ENCODE measurements at places on chromosomes 3 and 15.

DNA sequence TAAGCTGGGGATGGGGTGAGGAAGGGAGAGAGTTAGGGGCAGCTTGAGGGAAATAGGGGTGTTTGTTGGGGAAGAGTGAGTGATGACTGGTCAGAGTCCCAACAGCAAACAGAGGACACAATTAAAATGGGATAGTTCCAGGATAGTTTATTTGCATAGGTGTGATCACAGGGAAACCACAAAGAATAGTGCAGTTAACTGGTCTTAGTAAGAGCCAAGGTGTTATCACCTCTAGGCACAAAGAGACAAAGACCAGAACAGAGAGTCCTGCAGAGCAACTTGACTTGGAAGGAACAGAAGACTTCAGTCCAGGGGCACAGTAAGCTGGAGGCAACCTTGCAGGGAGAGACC is 42.1 kb upstream of the DLG1 start:
- DNase-seq: no peak

- DNase-seq: peak; percentile 24
Observed at GRCh38 chr3:16373341-16373946, 108.4 kb downstream of the OXNAD1 start.

- DNase-seq: no peak
Observed at GRCh38 chr3:197237897-197238296, 60.5 kb downstream of the DLG1 start.

- no peak for DNase-seq
Observed at GRCh38 chr15:25464784-25465183, 26.0 kb upstream of the UBE3A start.

DNA sequence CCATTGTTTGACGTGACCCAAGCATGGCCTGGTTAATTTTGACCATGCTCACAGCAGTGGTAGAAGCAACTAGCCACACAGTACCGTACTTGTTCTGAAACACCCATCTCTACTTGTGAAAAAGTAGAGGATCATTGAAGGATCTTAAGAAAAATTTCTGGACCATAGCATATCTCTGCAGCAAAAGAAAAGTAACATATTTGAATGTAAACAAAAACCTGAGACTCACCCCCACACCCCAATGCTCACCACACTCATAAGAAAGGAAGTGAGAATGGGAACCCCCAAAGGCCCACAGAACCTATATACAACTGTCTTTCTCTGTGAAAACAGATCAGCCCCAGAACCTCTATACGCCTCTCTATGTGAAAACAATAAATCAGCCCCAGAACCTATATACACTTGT is 33.8 kb upstream of the TFRC start:
- peak; percentile 34 for DNase-seq

DNA sequence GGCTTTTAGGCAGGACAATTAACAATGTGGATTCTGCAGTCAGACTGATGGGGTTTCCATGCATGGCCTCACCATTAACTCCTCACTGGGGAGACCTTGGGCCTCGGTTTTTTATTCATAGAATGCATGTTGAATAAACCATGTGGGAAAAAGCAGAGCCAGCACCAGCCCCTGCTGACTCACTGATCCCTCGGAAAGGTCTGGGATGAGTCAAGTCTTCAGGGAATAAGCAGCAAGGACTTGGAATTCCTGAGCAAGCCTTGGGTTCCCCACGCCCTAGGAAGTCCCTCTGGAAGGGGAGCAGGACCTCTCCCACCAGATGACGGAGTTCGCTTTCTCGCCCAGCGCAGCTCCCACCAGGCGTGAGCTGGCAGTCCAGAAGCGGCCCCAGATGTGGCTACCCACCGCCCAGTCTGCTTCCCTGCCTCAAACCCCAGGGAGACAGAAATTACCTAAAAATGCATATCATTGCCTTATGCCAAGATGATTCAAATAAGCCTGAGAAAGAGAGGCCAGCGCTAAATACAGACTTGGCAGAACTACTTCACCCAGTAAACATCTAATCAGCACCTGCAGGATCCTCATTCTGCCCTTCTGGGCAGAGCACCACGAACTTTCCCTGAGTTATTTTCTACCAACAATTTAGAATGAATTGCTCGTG is 45.4 kb downstream of the BTD start:
- DNase-seq: peak; percentile 51

DNA sequence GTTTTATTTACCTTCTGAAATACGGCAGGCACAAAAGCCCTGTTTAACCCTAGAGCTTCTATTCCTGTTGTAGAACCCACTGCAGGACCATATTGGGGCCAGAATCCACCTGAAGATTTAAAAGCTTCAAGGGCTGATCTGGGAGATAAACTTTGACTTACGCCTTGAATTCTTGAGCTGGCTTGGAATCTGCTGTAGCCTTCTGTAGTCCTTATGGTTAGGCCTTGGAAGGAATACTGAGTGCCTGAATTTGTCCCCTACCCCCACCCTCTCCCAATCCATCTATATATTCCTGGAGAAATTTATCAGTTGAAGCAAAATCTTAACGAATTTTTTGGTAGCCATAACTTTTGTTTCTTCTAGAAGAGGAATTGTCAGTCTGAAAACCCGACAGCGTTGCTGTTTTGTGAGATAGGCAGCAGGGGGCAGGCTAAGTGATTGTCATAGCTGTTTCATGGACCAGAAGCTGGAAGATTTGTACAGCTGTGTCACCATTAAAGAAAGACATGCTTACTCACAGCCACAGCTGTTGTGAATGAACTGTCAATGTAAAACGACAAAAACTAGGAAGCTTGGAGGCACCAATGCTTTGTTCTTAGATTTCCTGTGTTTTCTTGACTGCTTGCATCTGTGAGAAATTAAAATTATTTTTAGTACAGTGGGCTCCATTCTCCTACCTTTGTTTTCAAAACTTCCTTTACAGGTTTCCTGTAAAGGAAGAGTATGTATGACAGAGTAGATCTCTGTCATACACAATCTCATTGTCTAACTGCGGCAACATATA is 12.8 kb downstream of the LXN start:
- DNase-seq: peak; percentile 81
